ENCODE measurements at places on chromosomes 5 and 9. TPM values are rescaled to one million over a fixed set of nuclear protein-coding genes. Genes with fewer than 3 reads are reported as not detected.

GRCh38 chr5:176534640-176535039, 2.6 kb downstream of the RNF44 start:
- DNase-seq, result peak; percentile 66

GRCh38 chr9:77952635-77953328, 78.8 kb downstream of the GNAQ start:
- DNase-seq, result no peak

The SV2C gene
- not detected for total RNA-seq

The C9orf153 gene
- 0.27 TPM for total RNA-seq

DNA sequence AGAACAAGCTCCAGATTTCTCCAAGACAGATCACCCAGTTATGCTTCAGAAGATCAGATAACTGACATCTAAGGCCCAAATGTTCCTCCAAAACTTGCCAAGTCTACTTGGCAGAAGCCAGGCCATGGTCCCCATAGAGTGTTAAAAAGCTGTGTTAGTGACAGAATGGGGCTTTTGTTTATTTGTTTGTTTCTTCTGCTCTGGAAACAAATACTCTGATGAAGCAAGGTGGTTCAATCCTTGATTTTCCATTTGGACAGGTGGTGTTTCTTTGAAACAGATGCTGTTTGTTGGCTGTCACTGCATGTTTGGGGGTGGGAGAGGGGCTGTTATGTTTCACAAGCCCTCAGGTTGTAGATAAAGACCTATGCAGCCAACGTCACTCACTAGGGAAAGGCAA, 264.0 kb downstream of the FAM114A2 start:
- DNase-seq, result no peak

DNA sequence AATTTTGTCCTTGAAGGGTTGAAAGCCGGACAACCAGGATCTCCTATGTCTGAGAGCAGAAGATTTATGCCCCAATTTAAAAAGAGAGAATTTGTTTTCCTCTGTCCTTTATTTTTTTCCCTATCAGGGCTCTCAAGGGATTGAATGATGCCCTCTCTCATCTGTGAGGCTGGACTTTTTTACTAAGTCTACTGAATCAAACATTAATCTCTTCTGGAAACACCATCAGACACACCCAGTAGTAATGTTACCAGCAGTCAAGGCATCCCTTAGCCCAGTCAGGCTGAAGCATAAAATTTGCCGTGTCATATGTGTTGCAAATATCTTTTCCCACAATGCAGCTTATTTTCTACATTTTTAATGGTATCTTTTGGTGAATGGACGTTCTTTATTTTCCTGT, 1497.9 kb downstream of the MAT2B start:
- no peak for DNase-seq

- DNase-seq, result no peak
Observed at GRCh38 chr9:15373881-15374280, 48.8 kb upstream of the SNAPC3 start.

- no peak for DNase-seq
Observed at GRCh38 chr9:95094002-95094401, 223.5 kb downstream of the FANCC start.

The ANKRD33B gene
- total RNA-seq, result 11.4 TPM

The RNF183 gene
- total RNA-seq, result not detected

The DNAI1 gene
- total RNA-seq, result 0.97 TPM

The GRPEL2 gene
- 37.3 TPM for total RNA-seq

The PCDHA11 gene
- not detected for total RNA-seq

DNA sequence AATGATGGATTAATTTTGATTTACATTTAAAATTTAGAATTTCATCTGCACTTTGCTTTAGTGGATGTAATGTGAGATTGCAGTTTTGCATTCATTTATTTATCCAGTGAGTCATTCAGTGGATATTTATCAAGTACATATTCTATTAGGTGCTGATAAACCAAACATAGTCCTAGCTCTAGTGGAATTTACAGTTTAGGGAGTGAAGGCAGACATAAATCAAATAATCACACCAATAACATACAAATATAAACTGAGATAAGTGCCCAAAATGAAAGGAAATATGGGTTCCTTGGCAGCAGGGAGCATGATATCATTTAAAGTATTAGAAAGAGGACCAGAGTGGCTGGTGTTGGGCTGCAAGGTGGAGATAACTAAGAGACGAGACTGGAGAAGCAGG, 14.7 kb upstream of the NIPBL start:
- DNase-seq, result no peak

The WNT8A gene
- not detected for total RNA-seq

- DNase-seq, result no peak
Observed at GRCh38 chr9:137294681-137295237, 7.3 kb downstream of the NRARP start.

- DNase-seq, result no peak
Observed at GRCh38 chr9:36679710-36680109, 107.0 kb downstream of the MELK start.

GRCh38 chr5:78113689-78114264, 180.7 kb downstream of the AP3B1 start:
- DNase-seq, result peak; percentile 70

The RNF14 gene
- total RNA-seq, result 41.1 TPM

The CD14 gene
- 0.52 TPM for total RNA-seq

- DNase-seq, result no peak
Observed at GRCh38 chr5:135229679-135230132, 169.3 kb downstream of the MACROH2A1 start.

- DNase-seq, result no peak
Observed at GRCh38 chr9:136212345-136212950, 7.5 kb upstream of the LHX3 start.

DNA sequence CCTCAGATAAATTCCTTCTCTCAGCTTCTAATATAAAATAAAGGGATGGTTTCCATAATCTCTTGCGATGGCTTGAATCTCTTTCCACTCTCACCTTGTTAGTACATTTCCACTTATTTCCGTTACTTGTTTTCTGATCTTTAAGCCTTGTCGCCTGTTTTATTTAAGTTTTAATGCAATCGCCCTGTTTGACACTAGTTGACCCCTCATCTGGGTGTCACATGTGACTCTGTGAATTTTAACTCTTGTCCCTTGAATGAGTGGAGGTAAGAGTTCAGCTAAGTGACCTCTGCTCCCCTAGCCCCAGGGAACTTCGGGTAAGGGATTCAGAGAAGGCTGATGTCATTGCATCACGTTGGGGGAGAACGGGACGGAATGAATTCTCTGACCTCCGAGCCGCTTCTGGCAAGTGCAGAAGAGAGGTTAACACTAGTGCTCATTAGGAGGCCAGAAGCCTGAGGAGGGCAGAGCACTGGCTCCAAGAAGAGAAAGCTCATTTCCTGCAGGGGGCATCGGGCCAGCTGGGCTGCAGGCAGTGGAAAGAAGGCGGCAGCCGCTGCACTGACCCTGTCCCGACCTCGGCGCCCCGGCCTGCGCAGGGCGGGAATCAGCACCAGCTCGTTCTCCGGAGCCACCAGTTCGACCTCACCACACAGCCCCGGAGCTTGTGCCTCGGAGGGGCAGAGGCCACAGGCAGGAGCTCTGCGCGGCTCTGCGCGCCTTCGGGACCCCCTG, 569 bp downstream of the HINT2 start:
- DNase-seq, result peak; percentile 75

The SQSTM1 gene
- 68.3 TPM for total RNA-seq

The HMMR gene
- 112 TPM for total RNA-seq

DNA sequence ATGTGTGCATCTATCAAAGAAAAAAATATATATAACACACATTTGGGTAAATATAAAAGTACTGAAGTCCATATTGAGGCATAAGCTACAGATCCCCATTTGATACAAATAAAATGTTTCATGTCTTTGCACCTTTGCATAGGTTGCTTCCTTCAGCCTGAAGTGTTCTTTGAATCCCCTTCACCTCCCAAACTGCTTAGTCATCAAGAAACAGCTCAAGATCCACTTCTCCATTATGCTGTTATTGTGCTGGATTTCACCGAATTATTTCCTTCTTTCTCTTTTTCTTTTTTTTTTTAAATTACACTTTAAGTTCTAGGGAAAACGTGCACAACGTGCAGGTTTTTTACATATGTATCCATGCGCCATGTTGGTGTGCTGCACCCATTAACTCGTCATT, 419.1 kb downstream of the ENC1 start:
- DNase-seq, result no peak

GRCh38 chr5:179115307-179115706, 55.1 kb downstream of the ZNF354C start:
- DNase-seq, result no peak

The FAM163B gene
- total RNA-seq, result 2.6 TPM

The GFPT2 gene
- total RNA-seq, result not detected

DNA sequence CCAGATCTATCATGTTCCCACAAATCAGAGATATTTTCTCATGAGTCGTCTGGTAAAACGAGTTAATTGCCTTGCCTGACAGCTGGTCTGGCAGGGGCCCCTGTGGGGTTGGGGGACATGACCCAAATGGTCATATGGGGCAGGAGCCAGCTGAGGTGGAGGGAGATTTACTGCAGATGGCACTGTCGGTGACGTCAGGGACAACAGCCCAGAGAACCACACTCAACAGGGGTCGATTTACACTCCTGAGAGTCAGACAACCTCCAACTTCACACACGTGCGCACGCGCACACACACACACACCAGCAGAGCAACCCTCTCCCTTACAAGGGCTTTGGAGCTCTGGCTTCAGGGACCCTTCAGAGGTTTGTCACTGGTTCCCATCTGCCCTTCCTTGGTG, 23.4 kb upstream of the GABRP start:
- DNase-seq, result no peak

DNA sequence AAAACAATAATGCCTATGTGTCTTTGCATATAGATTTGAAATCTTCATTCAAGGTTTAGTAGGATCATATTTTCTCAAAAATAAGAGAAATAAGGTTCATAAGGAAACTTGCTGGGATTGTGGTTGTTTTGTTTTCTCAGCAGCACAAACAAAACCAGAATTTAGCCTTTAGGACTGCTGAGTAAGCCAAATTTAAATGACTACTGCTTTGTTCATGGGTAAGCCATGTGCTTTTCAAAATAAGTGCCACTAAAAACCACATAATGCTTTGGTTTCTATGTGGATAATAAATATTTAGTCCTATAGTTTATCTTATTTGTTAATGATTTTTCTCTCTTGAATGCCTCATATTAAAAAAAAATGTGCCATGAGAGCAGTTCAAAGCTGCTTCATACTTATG, 38.8 kb downstream of the PTCD2 start:
- DNase-seq, result no peak

- no peak for DNase-seq
Observed at GRCh38 chr9:99253134-99253533, 31.1 kb downstream of the SEC61B start.

DNA sequence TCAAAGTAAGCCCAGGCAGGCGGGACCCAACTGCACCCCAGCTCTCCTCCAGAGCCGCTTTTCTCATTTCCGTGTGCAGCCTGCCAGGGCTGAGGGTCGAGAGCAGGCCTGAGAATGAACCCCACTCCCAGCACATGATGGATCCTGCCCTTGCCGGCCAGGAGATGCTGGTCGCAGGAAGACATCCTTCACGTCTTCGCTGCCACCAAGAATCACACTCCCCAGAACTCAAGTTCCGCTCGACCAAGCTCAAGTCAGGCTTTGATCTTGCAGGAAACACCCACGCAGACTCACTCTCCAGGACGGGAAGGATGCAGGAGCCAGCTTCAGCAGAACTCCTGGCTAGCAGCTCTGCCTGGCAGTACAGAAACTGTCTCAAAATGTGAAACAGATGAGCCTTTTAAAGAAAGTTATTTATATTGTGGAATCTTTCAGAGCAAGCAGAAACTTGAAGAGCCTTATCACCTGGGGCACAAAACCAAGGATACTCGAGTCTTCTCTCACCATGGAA, 102.4 kb downstream of the ROR2 start:
- no peak for DNase-seq

DNA sequence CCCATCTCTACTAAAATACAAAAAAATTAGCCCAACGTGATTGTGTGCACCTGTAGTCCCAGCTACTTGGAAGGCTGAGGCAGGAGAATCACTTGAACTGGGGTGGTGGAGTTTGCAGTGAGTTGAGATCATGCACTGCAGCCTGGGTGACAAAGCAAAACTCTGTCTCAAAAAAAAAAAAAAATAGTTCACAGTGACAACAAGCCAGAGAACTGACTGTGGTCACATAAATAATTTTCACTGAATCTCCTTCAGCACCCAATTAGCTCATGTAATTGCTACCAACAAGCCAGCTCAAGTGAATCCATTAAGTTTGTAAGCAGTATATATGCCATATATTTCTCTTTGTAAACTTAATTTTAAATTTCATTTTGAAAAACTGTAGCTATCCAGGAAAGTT, 14.5 kb upstream of the AFAP1L1 start:
- DNase-seq, result no peak

GRCh38 chr5:143051244-143052058, 281.3 kb downstream of the ARHGAP26 start:
- DNase-seq, result no peak

DNA sequence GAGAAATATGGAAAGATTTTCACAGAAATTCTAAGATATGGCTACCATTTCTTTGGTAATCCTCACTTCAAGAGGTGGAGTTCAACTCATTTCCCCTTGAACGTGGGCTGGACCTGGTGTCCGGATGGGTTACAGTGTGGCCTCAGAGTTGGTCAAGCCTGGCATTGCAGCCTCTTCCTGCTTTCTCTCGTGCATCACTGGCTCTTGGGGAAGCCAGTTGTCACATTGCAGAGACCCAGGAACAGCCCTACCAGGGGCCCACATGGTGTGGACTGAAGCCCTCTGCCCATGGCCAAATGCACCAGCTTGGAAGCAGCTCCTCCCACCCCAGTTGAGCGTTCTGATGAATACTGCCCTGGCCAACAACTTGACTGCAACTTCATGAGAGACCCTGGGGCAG, 47.7 kb upstream of the FCN1 start:
- DNase-seq, result no peak
